Activated naive CD4-positive, alpha-beta T cell (primary cell): ENCODE measurements at places on chromosomes 5 and 9.

GRCh38 chr9:2800394-2801179, 43.3 kb downstream of the PUM3 start:
- no peak for DNase-seq

DNA sequence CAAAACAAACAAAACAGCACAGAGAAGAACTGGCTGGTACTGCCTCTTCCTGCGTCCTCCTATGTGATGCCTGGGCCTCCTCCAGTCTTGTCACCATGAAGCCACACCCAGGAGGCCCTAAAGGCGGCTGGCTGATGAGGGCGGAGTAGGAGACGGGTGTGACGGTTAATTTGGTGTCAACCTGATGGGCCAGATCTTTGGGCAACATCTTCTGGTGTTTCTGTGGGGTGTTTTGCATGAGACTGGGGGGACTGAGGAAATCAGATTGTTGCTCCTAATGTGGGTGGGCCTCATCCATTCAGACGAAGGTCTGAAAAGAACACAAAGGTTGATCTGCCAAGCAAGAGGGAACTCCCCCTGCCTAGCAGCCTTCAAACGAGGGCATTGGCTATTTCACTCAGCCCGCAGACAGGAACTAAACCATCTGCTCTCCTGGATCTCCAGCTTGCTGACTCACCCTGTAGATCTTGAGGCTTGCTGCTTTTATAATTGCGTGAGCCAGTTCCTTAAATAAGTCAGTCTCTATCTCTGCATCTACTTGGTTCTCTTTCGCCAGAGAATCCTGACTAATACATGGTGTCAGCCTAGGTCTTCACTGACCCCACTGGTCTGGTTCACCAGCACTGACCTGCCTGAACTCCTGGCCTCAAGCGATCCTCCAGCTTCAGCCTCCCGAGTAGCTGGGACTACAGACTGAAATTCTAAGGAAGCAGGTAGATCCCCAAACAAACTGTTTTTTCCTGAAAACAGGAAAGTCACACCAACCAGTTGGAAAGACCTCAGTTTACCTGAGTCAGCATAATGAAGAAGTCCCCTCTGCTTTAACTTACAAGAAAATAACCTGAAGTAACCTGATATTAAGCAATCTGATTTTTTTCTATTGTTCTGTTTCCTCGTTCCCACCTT, 12.8 kb upstream of the ZFP62 start:
- DNase-seq: no peak

- DNase-seq: no peak
Measured at GRCh38 chr9:86405086-86405491, 50.9 kb upstream of the TUT7 start.

GRCh38 chr5:123157791-123158581, 68.9 kb downstream of the PRDM6 start:
- DNase-seq: no peak

DNA sequence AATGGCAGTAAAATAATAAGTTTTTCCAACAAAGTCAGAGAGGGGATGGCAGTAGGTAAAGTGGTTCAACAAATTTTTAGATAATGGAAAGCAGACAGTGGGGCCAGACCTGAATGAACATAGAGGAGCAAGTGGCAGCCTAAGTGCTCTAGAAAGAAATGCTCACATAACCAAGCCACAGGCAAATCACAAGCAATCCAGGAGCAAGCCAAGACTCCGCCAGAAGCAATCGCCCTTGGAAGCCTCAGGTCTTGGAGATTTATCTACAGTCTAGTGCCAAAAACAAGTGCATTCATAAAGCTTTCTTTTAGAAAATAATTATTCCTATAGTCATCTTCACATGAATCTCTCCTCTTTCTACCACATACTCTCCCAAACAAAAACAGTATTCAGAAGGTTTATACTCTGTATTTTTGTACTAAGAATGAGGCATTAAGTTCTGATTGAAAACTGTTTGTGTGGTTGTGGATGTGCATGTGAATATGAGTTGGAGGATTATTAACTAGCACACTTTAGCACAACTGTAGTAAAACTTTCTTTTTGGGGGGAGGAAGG, 375.5 kb downstream of the CDH9 start:
- no peak for DNase-seq

DNA sequence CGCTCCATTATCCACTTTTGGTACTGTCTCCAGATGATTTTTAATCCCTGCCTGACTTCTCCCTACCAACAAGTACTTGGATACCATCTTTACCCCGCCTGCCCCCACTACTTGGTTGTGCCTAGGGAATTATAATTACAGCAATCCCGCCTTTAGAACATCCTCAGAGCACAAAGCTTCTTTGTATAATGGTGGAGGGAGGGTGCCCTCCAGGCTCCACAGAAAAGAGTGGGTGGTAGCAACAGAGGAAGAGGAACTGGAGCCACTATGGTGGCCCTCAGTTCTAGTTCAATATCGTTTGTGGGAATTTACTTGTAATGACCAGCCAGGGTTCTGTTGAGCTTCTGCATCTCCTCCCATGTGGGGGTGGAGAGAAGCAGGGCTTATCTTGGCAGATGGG, 79.0 kb upstream of the RNF38 start:
- DNase-seq: no peak

GRCh38 chr5:137393196-137393993, 105.7 kb downstream of the SPOCK1 start:
- no peak for DNase-seq

DNA sequence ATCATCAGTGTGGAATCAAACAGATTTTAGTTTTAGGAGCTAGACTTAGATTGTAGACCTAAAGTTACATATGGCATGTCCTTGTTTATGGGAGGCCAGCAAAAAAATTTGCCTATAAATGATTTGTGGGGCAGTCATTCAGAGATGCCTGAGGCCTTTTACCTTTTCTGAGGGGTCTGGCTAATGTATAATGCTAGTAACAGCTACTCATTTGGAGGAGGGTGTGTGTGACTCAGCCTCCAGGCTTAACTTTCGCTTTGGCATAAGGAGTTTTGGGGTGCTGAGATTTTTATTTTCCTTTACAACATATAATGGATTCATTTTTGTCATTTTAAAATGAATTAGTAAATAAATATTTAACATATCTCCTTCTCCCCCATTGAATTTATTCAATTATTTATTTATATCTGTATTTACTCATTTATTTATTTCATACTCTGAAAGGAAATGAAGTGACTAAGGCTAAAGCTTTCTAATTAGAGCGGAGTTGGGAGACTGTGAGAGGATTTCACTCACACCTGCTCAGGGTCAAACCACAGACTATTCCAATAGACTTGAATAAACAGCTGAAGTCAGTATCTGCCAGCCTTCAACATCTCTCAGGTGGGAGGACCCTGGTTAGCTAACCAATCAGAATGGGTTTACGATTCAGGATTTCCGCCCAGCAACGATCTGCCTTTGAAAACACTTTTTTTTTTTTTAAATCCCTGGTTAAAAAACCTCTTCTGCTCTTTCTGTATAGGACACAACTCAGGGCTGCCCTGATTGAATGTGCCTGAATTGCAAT, 487.5 kb upstream of the SGCD start:
- no peak for DNase-seq

DNA sequence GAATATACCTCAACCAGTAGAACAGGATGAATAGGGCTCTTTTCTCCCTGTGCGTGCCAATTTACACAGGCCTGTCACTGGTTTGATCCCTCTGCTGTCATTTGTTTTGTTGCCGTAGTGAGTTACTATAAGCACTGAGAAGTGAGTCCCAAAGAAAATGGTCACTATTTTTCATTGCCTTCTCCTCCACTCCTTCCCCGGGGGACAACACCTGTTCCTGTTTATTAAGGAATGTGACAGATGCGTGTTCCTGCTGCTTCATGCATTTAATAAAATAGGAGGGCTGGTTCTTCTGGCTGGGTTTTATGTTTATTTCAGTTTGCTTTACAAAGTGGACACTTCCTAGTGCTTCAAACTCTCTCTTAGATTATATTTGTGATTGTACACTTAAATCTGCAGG, 6.4 kb downstream of the THBS4 start:
- no peak for DNase-seq

DNA sequence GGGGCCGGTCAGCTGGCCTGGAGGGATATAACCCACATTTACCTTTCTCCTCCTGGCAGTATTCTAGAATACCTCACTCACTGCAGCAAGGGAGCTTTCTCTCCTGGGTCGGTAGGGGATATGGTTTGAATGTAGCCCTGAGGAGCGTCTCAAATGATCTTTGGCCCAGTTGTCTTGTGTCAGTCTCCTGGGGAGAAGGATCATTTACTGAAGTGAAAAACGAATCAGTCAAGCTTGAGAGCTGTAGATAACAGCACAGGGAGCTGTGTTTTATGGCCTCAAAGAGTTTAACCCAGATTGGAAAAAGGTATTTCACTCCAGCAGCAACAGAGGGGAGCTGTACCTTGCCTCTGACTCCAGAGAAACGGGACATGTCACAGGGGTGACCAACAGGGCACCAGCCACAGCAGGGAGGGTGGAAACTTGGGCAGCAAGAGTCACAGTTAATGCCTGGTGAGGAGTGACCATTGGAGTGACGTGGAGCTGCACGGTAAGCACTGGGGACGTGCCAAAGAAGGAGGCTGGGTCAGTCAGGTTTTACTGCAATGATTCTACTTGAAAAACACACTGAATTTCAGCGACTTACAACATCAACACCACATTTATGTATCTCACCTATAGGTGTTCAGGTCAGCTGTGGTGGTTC, 29.8 kb upstream of the ZFR start:
- no peak for DNase-seq

GRCh38 chr5:10046676-10047075, 203.0 kb downstream of the ATPSCKMT start:
- DNase-seq: no peak

DNA sequence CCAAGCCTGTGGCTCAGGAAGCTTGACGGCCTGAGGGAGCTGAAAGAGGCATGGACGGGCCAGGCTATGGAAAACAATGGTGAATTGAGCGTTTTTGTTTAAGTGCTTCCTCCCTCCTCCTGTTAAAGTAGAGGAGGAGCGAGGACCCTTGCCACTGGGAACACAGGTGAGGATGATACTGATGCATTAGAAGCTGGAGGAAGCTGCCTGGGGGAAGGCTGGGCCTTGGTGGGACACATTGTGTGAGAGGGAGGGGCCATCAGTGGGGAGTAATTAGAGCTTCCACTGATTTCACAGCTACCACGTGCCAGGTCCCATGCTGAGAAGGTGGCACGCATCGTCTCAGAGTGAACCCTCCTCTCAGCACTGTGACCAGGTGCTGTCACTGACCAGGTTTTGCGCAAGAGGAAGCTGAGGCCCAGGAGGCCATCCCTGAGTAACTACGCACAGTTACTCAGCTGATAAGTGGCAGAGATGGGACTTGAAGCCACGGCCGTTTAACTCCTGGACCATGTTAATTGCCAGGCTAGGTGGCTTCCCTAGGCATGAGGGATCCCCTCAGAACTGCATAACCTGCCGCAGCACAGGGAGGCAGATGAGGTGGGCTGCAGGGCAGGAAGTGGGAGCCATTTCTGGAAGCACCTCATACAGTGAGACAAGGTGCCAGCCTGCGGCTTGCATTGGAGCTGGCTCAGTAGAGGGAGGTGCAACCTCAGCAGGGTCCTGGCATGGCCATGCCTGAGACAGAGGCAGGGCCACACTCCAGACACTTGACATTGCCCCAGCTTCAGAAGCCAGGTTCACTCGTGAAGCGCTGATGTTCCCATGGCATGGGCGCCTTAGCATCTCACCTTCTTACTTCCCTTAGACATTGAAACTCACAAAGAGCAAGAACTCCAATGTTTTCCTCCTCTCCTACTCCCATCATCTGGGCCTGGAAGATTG, 195.3 kb upstream of the MVB12B start:
- no peak for DNase-seq

DNA sequence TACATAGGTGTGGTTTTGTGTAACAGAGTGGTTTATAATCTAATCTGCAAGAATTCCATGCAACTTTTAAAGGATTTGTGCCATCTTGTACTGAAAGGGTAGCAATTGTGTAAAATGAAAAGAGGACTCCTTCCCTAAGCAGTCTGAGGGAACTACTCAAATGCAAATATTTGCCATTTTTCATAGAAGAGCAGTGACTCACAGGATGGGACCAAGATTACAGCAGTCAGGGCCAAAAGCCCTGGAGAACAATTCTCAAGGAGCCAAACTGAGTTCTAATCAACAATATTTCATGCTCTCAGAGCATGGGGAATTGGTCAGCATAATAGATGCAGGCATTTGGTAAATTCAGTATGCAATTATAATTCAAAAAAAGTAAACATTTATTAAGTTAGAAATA, 495.8 kb downstream of the CHSY3 start:
- no peak for DNase-seq

GRCh38 chr5:123527190-123527589, 15.2 kb downstream of the CSNK1G3 start:
- DNase-seq: no peak

DNA sequence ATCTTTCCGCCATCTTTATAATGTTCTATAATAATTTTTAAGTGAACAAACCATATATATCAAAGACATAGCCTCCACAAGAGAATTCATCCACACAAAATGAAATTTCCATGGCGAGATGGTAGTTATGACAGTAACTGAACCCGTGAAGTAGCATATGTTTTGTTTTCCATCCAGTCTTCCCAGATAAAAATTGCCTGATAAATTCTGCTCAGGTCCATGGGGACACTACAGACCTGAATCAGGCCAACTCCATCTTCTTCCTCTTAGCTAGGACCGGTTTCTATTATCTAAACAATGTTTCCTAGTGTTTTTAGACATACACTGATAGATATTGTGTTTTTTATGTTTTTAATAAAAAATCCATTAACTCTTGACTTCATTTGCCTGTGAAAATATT, 235.7 kb downstream of the PLK2 start:
- DNase-seq: no peak
